Mesothelial cell of epicardium (in vitro differentiated cells): ENCODE measurements at places on chromosomes 5 and 9.

- no peak overlapping the region for H3K4me3 ChIP-seq
- H3K27me3 ChIP-seq = no peaks in the 10 kb centered on the region
- DNase-seq = no peak
- H3K4me1 ChIP-seq = peaks cover 2% of the 10 kb centered on the region
- no peak overlapping the region for H3K27ac ChIP-seq
Observed at GRCh38 chr9:32454280-32454679, 69.8 kb downstream of the ACO1 start.

DNA sequence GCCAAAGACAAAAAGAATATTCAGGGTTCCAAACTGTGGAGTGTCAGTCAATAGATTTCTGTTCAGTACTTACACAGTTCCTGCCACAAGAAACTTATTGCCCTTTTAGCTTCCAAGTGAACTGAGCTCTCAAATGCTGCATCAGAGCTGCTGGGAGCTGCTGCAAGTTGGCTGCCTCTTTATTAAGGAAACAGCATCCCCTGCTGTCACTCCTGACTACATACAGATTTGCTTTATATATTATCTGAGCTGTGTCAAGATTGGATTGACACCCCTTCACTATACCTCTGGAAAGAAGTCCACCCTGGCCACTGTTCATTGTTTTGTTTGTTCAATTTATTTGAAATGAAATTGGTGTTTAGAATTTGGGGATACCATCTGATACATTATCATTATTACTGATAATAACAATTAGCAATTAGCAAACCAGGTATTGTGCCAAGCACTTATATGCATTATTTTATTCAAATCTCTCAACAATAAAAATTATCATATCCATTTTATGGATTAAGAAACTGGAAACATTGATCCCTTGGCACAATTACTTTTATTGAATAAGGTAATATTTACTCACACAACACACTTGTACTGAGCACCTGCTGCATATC is 16.4 kb upstream of the C5orf58 start:
- H3K27ac ChIP-seq = no peak overlapping the region
- no peak for DNase-seq
- peaks cover 2% of the 10 kb centered on the region for H3K4me1 ChIP-seq
- H3K4me3 ChIP-seq = no peak overlapping the region
- H3K27me3 ChIP-seq = no peaks in the 10 kb centered on the region
- H3K36me3 ChIP-seq = no peaks in the 10 kb centered on the region

- H3K27me3 ChIP-seq = no peaks in the 10 kb centered on the region
- no peak overlapping the region for H3K27ac ChIP-seq
- peaks cover 21% of the 10 kb centered on the region for H3K36me3 ChIP-seq
- H3K4me3 ChIP-seq = no peak overlapping the region
- no peaks in the 10 kb centered on the region for H3K4me1 ChIP-seq
Observed at GRCh38 chr5:139116100-139116655, 82.0 kb downstream of the SIL1 start.

DNA sequence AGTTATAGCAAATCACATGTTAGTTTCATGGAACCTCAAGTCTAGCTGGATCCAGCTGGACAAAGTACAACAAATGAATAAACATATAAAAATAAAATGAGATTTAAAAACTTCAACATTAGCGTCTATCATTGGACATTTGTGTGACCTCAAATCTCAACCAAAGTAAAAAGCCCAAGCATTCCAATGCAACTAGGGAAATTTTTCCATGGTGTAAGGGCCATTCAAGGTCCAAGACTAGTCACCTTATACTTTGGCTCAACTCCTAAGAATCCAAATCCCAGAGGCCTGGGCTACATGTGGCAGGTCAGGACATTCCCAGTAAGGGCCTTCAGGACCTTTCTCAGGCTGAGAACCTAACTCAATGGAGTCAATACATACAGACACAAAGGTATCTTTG is 137.4 kb upstream of the DMAC1 start:
- no peaks in the 10 kb centered on the region for H3K36me3 ChIP-seq
- no peak overlapping the region for H3K27ac ChIP-seq
- no peaks in the 10 kb centered on the region for H3K27me3 ChIP-seq
- no peak overlapping the region for H3K4me3 ChIP-seq
- peaks cover 5% of the 10 kb centered on the region for H3K4me1 ChIP-seq
- DNase-seq = no peak

GRCh38 chr9:37611961-37612360 is 19.6 kb upstream of the TOMM5 start:
- no peak overlapping the region for H3K27ac ChIP-seq
- H3K4me3 ChIP-seq = no peak overlapping the region
- H3K4me1 ChIP-seq = no peaks in the 10 kb centered on the region
- no peak for DNase-seq
- H3K27me3 ChIP-seq = peaks cover 52% of the 10 kb centered on the region

GRCh38 chr5:123134653-123135181 is 45.7 kb downstream of the PRDM6 start:
- no peaks in the 10 kb centered on the region for H3K27me3 ChIP-seq
- no peak overlapping the region for H3K4me3 ChIP-seq
- peaks cover 49% of the 10 kb centered on the region for H3K4me1 ChIP-seq
- H3K36me3 ChIP-seq = no peaks in the 10 kb centered on the region

- no peaks in the 10 kb centered on the region for H3K27me3 ChIP-seq
- peaks cover 3% of the 10 kb centered on the region for H3K36me3 ChIP-seq
- no peak for DNase-seq
- peaks cover 18% of the 10 kb centered on the region for H3K4me1 ChIP-seq
- H3K27ac ChIP-seq = no peak overlapping the region
Observed at GRCh38 chr9:109421026-109421970, 76.8 kb downstream of the PTPN3 start.

DNA sequence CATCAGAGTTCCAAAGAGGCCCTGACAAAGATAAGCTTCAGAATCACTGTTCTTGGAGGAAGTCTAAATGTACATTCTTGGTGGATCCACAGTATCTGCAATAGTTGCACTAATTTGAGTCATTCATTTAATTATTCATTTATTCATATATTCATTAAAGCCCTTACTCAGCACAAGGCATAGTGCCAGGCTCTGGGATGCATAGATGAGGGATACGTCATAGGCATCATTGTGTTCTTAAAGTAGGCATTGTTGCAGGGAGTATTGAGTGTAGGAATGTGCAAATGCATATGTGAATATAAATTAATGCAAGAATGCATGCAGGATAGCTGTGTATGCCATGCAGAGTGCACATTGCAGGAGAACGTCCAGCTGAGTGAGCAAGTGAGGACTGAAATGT is 100.7 kb downstream of the DRD1 start:
- no peaks in the 10 kb centered on the region for H3K36me3 ChIP-seq
- no peak for DNase-seq
- no peak overlapping the region for H3K27ac ChIP-seq
- peaks cover 22% of the 10 kb centered on the region for H3K27me3 ChIP-seq
- no peak overlapping the region for H3K4me3 ChIP-seq

GRCh38 chr5:93461756-93462155 is 119.3 kb downstream of the NR2F1-AS1 start:
- no peaks in the 10 kb centered on the region for H3K27me3 ChIP-seq
- H3K27ac ChIP-seq = no peak overlapping the region
- peaks cover 43% of the 10 kb centered on the region for H3K36me3 ChIP-seq

DNA sequence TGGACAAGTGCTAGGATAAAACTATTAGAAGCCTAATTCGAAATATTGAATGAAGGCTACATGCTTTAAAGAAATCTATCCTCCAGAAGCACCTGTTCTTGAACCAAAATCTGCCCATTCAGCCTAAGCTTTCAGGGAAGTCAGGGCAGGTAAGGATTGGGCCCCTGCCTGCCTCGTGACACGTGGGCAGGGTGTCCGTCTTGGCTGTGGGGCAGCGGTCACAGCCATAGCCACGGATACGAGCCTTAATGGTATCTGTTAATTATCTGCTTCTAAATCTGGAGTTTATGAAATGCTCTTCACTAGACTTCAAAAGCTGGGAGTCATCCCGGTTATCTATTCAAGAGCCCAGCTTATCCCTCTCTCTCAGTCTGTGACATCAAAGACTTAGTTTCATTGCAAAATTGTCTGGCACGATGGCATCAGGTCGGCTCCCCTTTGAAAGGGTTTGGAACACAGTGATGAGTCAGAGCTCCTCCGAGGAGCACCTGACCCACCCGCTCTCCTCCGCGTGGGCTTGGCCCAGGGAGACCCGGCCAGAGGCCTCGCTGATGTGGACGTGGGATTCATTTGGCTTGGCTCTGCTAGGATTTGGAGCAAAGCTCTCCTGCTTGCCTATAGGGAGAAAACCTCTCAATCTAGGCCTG is 135.9 kb downstream of the MACROH2A1 start:
- peaks cover 8% of the 10 kb centered on the region for H3K36me3 ChIP-seq
- no peak for DNase-seq
- H3K27me3 ChIP-seq = no peaks in the 10 kb centered on the region
- no peak overlapping the region for H3K4me3 ChIP-seq

DNA sequence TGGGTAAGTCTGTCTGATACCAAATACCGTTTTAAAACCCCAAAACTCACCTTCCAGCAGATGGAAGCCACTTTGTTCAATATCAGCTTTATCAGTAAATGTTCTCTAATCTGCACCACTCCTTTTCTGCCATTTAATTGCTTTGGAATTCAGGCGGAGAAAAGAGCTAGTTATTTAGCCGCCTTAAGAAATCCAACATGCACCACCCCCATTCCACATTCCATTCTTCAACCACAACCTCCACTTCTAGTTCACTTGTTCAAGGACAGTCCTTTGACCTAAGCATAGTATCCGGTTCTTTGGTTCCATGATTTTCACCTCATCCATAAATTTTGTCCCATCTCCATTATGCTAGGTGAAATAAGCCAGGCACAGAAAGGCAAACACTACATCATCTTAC is 240.1 kb downstream of the DNAH5 start:
- peaks cover 4% of the 10 kb centered on the region for H3K27me3 ChIP-seq
- no peak overlapping the region for H3K4me3 ChIP-seq
- H3K27ac ChIP-seq = no peak overlapping the region
- no peaks in the 10 kb centered on the region for H3K4me1 ChIP-seq

- H3K4me3 ChIP-seq = no peak overlapping the region
- DNase-seq = no peak
- H3K27ac ChIP-seq = no peak overlapping the region
- H3K4me1 ChIP-seq = peaks cover 12% of the 10 kb centered on the region
Observed at GRCh38 chr9:33649463-33649862, 125.4 kb downstream of the ANKRD18B start.

GRCh38 chr5:127723571-127723970 is 20.4 kb downstream of the CCDC192 start:
- H3K36me3 ChIP-seq = peaks cover 10% of the 10 kb centered on the region
- H3K27me3 ChIP-seq = no peaks in the 10 kb centered on the region
- H3K27ac ChIP-seq = no peak overlapping the region
- DNase-seq = no peak
- no peak overlapping the region for H3K4me3 ChIP-seq

DNA sequence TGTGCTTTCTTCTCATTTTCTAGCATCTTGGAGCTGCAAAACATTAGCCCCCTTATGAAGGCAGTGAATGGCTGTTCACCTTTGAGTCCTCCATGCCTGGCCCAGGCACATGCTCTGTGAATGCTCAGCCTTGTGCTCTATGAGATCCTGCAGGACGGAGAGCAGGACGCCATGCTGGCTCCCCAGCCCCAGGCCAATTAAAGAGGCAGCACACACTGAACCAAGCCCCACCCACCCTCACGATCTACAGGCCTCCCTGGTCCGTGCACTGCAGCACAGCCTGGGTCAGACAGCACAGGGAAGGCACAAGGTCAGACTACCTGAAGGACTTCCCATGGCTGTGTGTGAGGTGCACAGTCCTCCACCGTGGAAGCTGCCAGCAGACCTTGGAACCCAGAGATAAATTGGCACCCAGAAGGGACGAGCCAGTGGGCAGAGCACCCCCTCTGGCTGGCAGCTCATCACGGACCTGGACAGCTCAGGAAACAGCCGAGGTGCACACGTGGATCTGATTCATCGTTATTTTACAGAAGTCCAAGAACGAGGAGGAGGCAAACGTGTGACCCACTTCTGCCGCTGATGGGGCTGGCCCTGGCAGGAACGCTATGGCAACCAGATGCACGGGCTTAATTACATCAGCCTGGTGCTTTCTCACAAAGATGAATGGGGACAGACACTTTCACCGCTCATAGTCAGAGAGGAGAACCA is 59.5 kb downstream of the OLFM1 start:
- H3K4me1 ChIP-seq = no peaks in the 10 kb centered on the region
- H3K4me3 ChIP-seq = no peak overlapping the region
- peaks cover 32% of the 10 kb centered on the region for H3K27me3 ChIP-seq
- no peak for DNase-seq

DNA sequence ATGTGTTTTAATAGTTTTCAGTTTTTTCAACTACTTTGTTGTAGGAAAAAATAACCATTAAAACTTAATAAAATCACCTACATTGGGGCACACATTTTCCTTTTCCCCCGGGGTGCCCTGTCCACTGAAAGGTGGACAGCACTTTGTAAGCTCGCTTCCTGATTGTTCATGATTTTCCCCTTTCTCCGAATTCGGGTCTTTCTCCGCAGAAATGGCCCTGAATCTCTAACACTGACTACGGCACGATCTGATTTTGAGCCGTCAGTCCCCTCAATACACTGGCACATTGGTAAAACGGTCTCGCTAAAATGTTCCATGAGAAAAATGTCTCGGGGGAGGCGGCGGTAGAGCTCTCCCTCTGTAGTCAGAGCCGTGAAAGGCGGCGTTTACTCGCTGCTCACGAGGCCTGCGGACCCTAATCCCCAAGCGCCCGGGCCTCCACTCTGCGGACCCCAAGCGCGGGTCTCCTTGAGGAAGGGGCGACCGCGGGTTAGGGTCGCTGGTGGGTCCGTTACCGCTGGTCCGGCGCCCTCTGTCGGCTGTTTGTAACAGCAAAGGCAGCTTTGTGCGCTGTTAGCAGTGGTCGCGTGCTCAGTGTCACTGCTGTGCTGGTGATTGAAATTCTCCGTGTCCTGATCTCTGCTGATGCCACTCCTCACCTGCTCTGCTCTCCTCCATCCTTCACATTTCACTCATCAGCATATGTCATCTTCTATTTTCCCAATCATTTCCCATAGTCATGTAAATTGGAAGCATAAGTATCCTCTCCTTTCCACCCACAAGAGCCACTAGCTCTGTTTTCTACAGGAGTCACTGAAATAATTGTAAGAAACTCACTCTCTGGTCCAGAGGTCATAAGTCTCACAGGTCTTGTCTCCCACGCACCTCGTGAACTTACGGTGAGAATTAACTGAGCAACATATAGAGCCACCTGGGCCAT is 10.8 kb upstream of the IFNA2 start:
- no peak overlapping the region for H3K27ac ChIP-seq
- peak overlapping the region; percentile 63 for H3K4me3 ChIP-seq
- peaks cover 14% of the 10 kb centered on the region for H3K4me1 ChIP-seq

DNA sequence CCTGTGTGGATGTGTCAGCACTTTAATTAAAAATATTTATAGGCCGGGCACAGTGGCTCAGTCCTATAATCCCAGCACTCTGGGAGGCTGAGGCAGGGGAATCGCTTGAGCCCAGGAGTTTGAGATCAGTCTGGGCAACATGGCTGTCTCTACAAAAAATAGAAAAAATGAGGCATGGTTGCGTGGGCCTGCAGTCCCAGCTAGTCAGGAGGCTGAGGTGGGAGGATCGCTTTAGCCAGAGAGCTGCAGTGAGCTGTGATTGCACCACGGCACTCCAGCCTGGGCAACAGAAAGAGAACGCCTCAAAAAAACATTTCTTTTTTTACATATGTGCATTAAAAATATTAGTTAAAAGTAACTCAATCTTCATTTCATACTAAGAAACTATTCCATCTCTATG is 6.2 kb downstream of the TBC1D9B start:
- no peak overlapping the region for H3K27ac ChIP-seq
- H3K4me3 ChIP-seq = no peak overlapping the region
- no peaks in the 10 kb centered on the region for H3K27me3 ChIP-seq
- H3K36me3 ChIP-seq = peaks cover 25% of the 10 kb centered on the region
- DNase-seq = no peak
- peaks cover 4% of the 10 kb centered on the region for H3K4me1 ChIP-seq

- no peaks in the 10 kb centered on the region for H3K36me3 ChIP-seq
- H3K27me3 ChIP-seq = no peaks in the 10 kb centered on the region
- H3K4me1 ChIP-seq = peaks cover 46% of the 10 kb centered on the region
- H3K4me3 ChIP-seq = no peak overlapping the region
- no peak for DNase-seq
- peak overlapping the region; percentile 44 for H3K27ac ChIP-seq
Observed at GRCh38 chr5:133927300-133928180, 40.9 kb downstream of the C5orf15 start.
